ENCODE measurements at places on chromosomes 16 and 17.

DNA sequence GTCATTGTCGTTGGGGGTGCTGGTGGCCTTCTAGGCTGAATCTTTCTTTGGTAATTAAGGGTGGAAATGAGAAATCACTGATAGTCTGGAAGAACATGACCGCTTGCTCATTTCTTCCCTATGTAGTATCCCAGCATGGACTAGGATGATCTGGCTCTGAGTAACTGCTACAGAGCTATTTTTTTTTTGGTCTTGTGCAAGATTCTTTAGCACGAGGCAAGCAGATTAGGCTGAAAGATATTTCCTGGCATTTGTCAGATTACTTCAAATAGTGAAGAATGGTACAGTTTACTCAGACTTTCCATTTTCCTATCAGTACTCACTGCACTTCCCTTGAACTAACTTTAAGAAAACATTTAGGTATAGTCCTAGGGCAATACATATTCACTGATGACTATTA lies 89.0 kb downstream of the SYCE1L start:
- DNase-seq: no peak

DNA sequence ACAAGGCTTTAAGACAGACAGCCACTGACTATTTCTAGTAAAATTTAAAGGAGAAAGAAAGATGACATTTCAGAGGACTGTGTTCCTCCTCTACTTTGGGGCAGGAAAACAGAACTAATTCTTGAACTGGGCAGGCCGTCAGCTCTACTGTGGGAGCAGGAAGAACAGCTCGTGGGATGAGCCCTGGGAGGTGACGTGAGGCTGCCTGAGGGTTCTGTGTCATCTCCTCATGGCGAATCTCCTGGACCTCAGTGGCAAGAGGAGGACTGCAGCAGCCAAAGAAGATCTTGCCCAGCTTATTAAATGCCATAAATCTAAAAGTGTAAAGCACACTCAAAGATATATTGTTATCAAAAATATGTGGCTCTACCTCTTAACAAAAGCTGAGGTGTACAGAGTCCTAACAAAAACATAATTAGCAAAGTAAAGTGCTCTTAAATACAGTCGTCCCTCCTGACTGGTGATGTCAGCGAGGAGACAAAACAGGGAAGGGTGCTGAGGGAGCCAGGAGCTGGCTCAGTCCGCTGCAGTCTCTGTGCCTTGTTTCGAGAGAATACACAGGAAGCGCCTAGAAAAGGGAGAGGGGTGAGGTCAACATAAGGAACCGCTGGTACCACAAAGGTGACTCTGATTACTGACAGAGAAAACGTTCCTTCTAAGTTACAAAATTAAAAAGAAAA lies 58.0 kb downstream of the CREBBP start:
- no peak for DNase-seq

- no peak for DNase-seq
Observed at GRCh38 chr17:83149761-83150251, 70.4 kb downstream of the METRNL start.

GRCh38 chr16:82784573-82784968 lies 157.8 kb downstream of the CDH13 start:
- DNase-seq: no peak

DNA sequence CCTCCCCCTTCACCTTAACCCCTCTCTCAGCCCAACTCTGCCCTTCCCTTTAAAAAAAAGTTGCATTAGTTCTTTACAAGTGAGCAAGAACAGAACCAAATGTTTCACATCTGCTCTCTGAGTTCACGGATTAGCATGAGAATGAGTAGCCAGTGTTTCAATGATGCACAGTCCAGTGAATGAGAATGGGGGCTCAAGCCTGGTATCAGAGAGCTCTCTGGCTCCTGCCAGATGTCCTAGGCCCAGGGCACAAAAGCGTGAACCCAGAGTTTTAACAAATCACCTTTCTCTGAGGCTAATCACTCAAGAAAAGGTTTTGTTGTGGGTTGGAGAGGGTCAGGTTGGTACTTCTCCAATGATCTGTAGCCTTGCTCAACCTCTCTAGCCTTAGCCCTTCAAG lies 41.5 kb upstream of the HS3ST3A1 start:
- DNase-seq: no peak

DNA sequence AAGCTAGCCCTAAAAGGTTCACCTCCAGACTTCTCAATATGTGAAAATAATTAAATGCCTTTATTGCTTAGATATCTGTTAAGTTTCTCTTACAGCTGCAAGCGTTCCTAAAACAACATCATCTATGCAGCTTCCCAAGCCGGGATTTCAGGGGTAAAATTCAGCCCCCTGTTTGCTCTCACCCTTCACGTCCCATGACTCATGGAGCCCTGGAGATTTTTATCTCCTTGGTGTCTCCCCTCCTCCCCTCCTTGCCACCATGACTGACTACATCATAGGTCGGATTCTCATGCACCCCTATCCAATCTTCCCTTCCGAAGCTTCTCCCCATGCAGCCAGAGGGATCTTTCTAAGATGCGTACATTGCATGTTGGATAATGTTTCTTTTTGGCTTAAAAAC lies 21.0 kb upstream of the CACNG4 start:
- DNase-seq: no peak

GRCh38 chr17:56269556-56270389 lies 116.5 kb downstream of the ANKFN1 start:
- DNase-seq: no peak

- no peak for DNase-seq
Observed at GRCh38 chr17:10513299-10514067, 4.9 kb downstream of the MYH1 start.

GRCh38 chr17:80086081-80086480 lies 15.3 kb upstream of the GAA start:
- DNase-seq: no peak

DNA sequence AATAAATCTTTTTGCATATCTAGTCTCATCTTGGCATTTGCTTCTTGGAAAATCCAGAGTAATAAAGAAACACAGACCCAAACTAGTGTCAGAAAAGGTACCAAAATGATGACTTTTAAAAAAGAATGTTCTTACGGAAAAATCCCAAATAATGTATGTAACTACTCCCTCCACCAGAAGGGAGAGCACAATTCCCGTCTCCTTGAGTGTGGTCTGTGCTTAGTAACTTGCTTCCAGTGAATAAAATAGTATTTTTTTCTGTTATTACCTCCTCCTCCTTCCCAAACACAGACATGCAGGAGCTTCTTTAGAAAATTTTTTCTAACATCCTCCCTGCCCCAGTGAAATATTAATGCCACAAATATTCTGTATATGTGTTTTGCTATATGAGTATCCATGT lies 358.1 kb downstream of the ZFHX3 start:
- DNase-seq: no peak

DNA sequence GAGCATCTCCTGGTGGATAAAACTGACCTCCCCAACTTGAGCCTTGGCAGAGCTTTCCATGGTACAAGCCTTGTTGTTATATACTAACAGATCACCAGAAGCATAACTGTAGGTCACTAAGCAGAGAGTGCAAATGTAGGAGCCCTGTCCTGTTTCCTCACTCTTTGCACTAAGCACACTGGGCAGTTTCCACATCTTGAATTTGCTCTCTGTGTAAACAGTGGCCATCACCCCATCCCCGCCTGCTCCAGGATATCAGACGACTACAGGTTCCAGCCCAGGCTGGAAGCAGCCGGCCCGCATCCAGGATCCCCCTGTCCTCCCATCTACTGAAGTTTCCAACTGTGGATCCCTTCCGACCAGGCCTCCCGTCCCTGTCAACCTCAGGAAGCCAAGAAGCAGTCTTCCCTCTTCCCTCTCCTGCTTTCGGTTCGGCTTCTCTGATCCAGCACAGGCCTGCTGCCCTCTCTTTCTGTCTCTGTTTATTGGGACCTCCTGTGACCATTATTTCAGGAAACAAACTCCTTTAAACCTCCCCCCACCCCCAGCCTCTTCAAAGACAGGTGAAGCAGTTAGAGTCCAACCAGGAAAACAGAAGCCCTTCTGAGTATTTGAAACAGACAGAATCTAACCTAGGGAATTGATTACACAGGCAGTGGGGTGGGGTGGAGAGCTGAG lies 22.6 kb upstream of the CACNG4 start:
- DNase-seq: no peak

DNA sequence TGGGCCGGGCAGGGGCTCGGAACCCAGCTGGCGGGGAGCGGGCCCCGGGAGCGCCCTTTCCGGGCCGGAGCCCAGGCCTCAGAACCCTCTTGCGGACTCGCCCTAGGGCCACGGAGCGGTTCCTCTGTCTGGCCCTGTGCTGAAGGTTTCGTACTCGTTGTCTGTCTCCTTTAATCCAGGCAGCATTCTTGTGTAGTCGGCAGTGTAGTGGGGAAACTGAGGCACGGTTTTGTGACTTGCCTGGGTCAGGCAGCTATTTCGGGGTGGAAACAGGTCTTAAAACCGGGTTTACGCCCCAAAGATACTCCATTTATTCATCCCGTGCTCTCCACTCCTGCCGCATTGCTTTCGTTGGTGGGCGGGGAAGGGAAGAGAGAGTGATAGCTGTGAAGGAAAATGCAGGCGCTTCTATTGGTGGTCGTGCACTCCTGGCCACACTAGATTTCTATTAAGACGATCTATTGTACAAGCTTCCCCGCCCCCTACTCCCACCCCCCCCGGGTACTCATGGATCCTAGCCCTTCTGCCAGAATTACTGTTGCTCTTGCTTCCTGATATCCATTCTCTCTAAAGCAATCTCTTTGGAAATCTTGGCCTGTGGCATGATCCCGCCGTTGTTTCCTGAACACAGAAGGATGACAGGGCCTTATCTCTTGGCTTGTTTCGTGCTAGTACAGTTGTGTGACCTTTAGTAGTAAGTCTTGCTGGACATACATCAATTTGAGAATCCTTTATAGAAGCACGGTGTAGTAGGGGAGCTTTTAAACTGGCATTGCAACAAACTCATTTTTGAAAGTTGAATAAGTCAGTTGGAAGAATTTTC lies 751 bp downstream of the DCAF7 start:
- DNase-seq: no peak

DNA sequence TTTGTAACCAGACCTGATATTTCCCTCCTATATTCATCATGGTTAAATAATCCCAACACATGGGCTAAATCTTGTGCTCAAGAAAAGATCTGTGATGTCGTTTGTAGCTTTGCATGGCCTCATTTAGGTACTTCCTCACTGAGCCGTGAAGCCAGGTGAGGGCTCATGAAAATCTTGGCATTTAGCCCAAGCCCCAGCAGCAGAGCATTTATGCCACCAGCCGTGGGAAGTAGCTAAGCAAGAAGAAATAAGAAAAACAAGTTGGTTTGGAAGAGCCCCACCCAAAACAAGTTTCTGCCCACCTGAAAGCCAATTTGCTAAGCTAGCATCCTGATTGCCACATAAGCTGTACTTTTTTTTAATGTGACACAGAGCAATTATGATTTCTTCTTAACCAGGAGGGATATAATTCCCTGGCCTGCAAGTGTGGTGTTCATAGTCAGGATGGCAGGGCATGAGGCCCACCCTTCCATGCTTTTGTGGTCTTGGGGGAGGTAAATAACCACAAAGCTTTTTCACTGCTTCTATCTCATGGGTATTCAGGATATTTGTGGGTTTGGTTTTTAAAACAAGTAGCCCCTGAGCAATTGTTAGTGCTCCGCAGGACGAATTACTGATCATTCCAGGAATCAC lies 10.5 kb downstream of the TMIGD1 start:
- DNase-seq: peak; percentile 47

DNA sequence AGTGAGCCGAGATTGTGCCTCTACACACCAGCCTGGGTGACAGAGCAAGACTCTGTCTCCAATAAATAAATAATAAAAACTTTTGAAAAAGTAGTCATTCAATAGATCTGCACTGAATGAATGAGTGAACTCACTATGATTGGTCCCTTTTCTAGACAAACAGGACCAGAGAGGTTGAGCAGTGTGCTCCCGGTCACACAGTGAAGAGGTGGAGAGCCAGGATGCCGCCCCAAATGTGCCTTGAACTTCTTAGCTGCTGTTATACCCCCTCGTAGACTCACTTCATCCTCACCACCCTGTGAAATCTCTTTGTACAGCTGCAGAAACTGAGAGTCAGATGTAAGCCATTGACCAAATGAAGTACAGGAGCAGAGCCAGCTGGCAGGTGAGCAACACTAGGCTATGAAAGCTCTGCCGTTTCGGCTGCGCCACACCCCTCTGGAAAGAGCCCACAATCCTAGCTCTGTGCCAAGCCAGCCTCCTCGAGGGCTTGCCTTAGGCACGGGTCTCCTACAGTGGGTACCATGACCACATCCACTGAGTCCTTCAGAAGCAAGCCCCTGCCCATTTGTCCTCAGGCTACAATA lies 7.8 kb upstream of the KIAA0513 start:
- no peak for DNase-seq

- no peak for DNase-seq
Observed at GRCh38 chr16:88487920-88488851, 35.1 kb downstream of the ZFPM1 start.

GRCh38 chr17:10316801-10317542 lies 55.8 kb downstream of the MYH13 start:
- DNase-seq: no peak

DNA sequence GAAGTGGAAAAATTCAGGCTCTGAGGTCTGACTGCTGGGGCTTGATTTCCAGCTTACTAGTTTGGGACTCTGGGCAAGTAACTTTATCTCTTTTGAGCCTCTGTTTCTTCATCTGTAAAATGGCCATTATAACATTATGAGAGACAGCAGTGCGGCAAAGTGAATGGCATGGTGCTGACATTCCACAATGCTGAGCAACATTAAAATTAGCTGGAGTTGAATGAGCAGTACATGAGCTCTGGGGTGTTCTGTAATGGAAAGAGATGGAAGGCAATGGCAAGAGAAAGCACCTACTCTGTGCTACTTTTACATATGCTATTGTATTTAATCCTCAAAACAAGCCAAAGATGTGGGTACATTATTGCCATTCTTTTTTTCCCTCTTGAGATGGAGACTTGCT lies 535.7 kb upstream of the CDH11 start:
- DNase-seq: no peak

GRCh38 chr16:1053121-1053521 lies 19.4 kb upstream of the SSTR5 start:
- DNase-seq: no peak

- DNase-seq: no peak
Observed at GRCh38 chr17:48506246-48506645, 24.6 kb downstream of the HOXB1 start.

GRCh38 chr17:1375615-1376014 lies 24.4 kb downstream of the YWHAE start:
- no peak for DNase-seq

DNA sequence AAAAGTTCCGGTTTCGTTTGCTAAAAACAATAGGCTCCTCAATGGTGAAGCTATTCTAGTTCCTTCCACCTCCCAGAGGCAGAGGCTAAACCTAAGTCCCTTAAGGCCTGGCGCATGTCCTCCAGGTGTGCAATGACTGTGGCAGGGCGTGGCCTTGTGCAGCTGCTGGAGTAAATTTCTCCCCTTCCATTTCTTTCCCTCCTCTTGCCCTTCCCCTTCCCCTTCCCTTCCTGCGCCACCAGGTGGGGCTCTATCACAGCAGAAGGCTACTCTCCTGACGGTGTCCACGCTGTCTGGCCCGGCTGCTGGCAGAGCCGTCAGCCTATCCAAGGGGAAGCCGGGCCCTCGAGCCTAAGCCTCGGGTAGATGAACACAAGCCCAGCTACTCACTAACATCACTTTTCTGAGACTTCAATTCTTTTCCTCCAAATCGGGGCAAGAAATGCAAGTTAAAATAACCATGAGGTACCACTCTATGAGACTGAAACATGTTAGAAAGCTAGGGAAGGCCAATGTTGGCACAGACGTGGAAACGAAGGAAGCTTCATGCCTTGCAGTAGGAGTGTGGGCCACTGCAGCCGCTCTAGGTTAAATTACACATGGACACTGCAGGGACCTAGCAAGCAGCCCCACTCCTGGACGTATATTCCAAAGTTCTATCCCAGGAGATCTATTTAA lies 34.4 kb downstream of the C16orf78 start:
- peak; percentile 9 for DNase-seq
